ENCODE measurements at places on chromosomes 6 and 20.

GRCh38 chr6:87481931-87482330, 9.2 kb downstream of the SLC35A1 start:
- DNase-seq = no peak

DNA sequence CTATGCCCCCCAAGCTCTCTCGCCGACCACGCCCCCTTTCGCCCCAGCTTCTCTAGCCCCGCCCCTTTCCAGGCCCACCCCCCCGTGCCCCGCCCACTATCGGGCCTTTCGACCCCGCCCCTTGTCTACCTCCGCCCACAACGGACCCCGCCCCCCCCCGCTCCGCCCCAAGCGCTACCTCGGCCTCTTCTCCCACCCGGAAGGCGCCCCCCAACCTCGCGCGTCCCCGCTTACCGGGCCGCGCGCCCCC, 200 bp downstream of the ZBTB22 start:
- no peak for DNase-seq

DNA sequence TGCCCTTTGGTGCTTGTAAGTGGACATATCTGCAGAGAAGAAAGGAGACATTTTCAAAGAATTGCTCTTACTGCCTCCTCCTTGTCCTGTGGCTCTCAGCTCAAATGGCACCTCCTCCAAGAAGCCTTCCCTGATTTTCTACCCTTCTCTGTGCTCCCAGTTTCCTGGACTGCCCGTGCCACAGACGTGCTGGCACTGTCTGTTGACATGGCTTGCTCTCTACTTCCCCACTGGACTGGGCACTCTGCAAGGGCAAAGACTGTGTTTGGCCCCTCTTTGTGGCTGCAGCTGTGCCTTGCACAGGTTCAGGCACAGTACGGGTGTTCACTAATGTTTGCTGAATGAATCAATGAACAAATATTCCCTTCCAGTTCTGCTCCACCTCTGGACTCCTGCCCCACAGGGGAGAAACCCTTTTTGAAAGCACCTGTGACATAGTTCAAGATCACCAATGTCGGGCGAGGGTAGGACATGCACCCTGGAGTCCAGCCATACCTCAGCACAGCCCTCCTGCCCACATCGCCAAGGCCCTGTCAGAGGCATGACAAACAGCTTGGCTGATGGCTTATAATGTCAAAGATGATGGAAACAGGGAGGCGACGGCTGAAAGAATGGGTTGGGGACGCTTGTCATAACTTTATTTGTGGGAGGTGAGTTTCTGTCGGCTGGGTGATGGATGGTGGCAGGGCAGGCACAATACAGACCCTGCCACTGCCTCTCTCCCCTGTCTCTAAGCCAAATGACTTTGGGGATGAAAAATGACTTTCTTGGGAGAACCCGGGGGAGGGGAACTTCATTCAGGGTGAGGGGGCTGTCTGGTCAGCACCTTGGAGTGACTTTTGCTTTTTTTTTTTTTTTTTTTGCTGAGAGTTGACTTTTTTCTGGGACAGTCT, 15.6 kb upstream of the CTNNBL1 start:
- no peak for DNase-seq

DNA sequence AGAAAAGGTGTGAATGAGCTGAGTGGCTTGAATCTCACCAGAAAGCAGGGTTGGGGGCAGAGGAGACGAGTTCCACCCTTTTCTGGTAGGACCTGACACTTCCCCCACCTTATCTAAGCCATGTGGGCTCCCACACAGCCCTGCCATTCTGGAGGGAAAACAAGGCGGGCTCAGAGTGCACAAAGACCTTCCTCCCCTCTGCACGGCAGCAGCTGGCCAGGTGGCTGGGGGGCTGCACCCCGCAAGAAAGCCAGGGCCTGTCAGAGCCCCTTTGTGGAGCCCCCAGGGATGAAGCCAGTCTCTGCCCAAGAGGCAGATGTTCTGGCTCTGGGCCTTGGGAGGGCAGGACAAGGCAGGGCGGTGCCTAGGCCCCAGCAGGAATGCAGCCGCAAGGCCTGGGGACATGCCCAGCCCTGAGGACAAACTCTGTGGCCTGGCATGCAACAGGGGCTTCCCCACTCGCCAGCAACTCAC, 48.4 kb upstream of the DSN1 start:
- DNase-seq = peak; percentile 56

- DNase-seq = peak; percentile 5
Measured at GRCh38 chr20:47717421-47717820, 67.9 kb downstream of the SULF2 start.

DNA sequence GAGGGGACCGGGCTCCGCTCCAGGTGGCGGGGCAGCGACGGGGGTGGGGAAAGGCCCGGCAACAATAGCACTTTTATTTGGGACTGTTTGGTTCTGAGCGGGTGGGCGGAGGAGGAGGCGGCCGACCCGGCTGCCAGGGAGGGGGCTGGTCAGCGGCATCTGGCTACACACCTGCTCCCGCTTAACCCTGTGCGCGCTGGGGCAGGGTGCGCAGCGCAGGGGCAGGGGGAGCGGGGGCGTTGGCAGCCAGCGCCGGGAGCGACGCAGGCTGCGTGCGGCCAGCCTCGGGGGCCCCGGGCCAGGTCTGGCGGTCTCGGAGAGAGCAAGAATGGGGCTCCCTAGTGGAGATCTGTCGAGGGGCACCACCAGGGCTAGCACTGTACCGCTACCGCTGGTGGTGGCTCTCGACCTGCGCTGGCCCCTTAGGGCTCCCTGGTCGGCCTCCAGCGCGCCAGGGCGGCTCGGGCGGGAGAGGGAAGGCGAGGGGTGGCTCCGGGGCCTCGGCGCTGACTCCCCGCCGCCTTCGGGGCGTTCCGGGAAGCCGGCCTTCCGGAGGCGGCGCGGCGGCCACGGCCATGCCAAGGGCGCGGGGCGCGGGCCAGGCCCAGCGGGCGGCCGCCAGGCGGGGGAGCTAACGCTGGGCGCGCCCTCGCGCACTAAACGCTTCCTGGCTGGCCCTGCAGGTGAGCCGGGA, 92.4 kb downstream of the NCR2 start:
- DNase-seq = peak; percentile 81

GRCh38 chr6:118350881-118351430, 197.1 kb upstream of the PLN start:
- DNase-seq = no peak

Data from right hindlimb (tissue), 1 donor.